ENCODE measurements at places on chromosomes 11 and 22.

DNA sequence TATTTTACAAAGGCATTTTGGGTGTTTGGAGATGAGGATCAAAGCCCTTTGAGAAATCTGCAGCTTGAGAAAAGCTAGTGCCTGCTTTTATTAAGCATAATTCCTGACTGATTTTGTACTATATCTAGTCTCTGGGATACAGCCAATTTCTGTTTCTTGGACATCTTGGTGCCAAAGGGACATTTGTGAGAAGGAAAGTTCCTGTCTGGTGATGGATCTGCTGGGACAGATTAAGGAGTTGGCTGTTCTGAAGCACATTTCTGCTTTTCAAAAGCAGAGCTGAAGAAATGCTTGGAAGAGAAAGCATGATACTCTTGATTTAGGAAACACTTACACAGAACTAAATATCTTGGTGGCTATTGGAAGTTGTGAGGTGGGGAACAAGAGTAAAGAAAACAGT, 254.6 kb upstream of the CCDC90B start:
- no peak for DNase-seq

DNA sequence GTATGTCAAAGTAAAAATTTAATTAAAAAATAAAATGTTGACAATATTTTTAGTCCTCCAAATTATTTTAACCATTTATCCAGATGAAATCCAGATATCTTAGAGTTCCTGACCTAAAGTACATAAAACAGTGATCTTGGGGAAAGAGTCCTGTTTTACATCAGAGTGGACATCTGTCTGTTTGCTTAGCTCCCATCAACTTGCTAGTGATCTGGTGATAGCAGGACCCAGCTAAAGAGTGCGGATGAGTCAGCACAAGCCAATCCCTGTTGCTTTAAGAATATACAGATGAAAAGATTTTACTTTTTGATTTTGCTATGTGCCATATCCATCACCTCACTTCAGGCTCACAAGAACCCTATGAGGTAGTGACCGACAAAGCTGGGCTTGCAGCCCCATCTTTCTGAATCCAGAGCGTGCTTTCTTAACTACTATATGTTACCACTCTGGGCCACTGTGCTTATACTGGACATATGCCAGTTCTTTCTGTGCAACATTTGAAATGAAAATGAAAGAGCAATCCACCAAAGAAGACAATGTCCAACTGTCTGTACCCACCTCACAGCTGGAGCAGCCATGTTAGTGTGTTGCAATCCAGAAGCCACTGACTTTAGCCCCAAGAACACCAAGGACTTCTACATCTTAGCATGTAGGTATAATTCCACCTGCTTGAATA, 167.6 kb upstream of the SESN3 start:
- DNase-seq: no peak

- DNase-seq: no peak
Measured at GRCh38 chr11:64924910-64925284, 408 bp downstream of the PPP2R5B start.

GRCh38 chr11:76644591-76644990, 26.0 kb downstream of the LRRC32 start:
- no peak for DNase-seq

GRCh38 chr22:23970201-23970641, 3.5 kb downstream of the DDTL start:
- DNase-seq: no peak

DNA sequence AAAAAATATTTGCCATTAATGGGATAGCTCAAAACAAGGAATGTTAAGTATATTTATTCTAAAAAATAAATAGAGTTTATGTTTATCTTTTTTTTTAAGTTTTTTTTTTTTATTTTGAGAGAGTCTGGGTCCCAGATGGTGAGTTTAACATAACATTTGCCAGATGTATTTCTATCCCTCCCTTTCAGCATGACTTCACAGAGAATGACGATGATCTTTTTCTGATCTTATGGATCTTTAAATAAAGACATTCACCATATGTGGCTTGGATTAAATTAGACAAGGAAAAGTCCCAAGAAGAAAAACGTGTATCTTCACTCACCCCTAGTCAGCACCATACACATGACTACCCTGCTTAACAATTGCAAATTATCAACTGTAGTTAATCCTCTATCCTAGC, 839.8 kb upstream of the CNTN5 start:
- DNase-seq: no peak
